Mesothelial cell of epicardium (in vitro differentiated cells): ENCODE measurements at places on chromosomes 3 and 15. TPM values are rescaled to one million over a fixed set of nuclear protein-coding genes. Genes with fewer than 3 reads are reported as not detected.

DNA sequence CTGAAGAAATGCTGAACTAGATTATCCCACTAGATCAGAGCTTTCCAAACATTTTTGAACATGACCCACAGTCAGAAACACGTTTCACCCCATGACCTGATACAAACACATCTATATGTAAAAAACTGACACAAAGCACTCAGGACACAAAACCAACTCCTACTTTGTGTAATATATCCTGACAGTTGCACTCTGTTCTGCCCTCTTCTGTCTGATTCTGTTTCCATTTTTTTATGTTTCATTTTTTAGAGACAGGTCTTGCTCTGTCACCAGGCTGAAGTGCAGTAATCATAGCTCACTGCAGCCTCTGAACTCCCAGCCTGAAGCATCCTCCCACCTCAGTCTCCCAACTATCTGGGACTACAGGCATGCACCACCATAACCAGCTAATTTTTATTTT lies 15.8 kb upstream of the RFTN1 start:
- no peak for DNase-seq

GRCh38 chr3:197168606-197169005 lies 129.8 kb downstream of the DLG1 start:
- no peak for DNase-seq

GRCh38 chr3:124634210-124635168 lies 95.8 kb upstream of the UMPS start:
- no peak for DNase-seq

- no peak for DNase-seq
These were observed 288.6 kb upstream of the CBLB start for GRCh38 chr3:106157411-106157810.

The KLF15 gene
- 1.1 to 1.9 TPM (median 1.4 TPM) in 3 replicates for total RNA-seq

The TFDP2 gene
- 106 to 113 TPM (median 109 TPM) in 3 replicates for total RNA-seq
